COR-L47 (cell line): ENCODE measurements at places on chromosomes 2 and 18.

GRCh38 chr2:46518861-46519260 lies 39.5 kb downstream of the TMEM247 start:
- no peak for DNase-seq

DNA sequence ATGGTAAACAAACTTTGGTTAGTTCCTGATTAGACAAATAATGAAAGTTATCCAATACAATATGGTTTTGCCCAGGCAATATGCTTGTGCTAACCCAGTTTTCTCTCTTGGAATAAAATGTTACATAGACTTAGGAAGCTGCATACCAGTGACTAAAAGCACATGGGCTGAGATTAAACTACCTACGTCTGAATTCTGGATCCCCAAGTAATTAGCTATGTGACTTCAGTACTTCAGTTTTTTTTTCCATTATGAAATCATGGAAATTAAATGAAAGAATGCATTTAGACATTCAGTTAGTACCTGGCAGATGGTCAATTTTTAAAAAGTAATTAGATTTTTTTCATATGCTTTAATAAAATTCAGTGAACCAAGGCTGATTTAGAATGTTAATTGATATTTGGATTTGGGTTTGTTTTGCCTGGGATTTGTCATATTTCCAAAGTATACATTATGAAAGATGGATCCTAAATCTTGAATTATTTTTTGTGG lies 213.9 kb downstream of the PTH2R start:
- DNase-seq = no peak

GRCh38 chr2:176466918-176467452 lies 197.7 kb downstream of the MTX2 start:
- DNase-seq = no peak

DNA sequence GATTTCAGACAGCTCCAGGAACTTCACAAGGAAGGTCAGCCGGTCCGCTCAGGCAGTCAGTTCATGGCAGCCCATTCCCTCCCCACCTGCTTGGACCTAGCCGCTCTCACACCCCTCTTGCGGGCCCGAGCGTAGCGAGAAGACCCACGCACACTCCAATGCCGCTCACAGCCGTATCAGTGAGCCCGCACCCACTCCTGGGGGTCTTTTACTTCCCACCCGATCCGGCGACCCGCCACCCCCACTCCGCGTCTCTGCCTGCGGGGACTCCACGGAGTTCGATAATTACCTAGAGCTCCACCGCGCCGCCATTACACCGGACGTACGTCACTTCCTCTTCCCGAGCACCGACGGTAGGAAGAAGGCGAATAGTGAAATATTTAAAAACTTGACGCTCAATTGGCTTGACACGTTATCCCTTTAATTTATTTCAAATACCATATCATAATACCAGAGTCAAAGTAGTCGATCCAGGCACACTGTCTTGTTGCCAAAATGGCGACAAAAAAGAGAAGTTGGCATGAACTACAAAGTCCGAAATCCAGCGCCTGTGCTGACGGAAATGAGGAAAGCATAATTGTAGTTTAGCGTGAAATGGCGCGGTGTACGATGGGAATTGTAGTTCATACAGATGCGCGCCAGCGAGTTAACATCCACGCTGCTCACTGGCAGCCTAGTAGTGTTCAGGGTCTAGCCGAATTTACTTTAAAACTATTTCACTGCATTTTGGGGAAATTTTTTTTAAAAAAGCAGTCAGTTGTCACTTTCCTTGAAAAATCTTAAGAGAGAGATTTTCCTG lies at the start of gene CWC22:
TSS of gene CWC22 (minus strand) at position 517 of the 799 bp plus-strand sequence. CDS start 13,956 bp downstream, outside the sequence.
- DNase-seq = peak; percentile 92

- DNase-seq = no peak
Measured at GRCh38 chr18:73101977-73102376, 234.2 kb upstream of the NETO1 start.

GRCh38 chr18:4125627-4126230 lies 329.4 kb downstream of the DLGAP1 start:
- no peak for DNase-seq

DNA sequence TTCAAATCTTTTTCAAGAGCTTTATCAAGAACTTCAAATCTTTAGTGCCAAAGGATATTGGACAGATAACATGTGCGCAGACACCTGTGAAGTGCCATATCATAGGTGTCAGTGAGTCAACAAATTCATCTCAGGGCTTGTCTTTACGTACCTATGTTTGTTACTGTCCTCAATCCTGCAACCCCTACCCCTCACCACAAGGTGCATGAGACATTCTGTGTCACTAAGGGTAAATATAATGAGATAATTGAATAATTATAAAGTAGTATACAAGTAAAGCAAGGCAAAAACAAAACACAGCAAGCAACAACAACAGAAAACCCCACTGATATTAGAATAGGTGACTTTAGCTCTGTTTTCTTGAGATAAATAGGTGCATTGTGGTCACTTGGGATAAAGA lies 1495.8 kb upstream of the TMEFF2 start:
- no peak for DNase-seq

DNA sequence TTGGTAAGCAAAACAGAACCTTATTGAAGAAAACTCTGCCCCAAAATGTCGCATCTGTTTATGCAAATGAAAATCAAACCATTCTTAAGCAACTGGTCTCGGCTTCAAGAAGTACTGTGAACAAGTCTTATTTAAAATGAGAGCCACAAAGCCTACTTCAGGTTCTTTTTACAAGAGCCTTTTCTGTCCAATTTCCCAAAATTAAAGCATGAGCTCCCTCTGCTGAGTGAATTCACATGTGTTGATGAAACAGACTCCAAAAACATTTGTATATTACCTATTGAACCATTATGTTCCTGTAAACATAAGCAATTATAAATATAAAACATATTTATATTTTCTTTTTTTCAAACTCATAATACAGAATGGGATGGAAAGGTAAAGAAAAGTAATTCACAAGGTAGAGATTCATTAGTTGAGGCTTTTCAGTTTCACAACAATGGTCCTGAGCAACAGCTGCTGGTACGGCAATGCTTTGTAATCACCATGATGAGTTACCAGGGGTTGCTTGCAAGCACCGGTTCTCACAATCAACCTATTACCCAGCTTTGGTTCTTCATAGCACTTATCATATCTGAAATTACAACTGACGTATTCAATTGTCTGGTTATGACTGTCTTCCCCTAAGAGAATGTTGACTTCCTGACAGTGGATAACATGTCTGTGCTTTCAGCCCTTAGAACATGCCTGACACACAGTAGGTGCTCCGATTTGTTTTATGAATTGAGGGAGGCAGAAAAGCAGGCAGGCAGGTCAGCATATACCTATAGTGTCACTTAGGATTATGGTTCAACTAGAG lies 108.4 kb upstream of the BZW1 start:
- DNase-seq = peak; percentile 37
